ENCODE measurements at places on chromosomes 13 and 19.

DNA sequence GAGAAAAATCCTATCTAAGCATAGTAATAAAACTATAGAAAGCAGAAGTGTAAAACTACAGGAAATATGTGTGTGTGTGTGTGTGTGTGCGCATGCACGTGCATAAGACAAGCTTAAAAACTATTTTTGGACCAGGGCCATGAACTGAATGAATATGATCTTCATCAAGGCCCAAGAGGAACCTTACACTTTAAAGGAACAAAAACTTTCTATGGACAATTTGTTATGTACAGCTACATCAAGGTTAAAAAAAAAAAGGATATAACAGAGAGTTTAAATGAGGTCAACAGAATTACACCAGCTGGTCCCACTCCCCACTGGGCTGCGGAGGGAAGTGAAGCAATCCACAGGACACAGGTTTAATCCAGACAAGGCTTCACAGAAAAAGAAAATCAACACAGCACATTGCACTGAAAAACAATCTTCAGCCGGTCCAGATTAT, 151.1 kb downstream of the LHFPL6 start:
- no peak for DNase-seq

GRCh38 chr13:79382545-79383275, 23.3 kb downstream of the RBM26 start:
- no peak for DNase-seq

GRCh38 chr19:17830567-17831418, 9.5 kb upstream of the INSL3 start:
- peak; percentile 71 for DNase-seq

DNA sequence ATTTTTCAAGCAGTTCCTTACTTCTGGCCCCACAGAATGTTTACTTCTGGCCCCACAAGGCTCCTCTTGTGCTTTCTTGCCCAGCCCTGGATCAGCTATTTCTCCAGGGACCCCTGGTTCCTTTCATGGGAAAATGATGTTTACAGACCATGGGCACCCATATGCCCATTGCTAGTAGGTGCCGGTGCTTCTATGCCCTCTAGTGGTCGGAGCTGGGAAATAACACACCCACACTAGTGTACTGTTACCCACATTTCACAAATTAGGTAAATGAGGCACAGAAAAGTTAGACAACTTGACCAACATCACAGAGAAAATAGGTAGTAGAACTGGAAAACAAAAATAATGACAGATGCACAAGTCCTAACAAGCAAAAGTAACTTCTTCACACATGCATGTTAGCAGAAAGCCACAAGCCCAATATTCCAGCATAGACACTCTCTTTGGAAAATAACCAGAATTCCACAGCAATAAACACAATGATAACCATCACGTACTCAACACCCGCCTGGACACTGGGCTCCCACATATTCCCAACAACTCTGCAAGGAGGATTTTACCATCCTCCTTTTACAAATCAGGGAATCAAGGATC, 1.3 kb upstream of the CEACAM6 start:
- DNase-seq = no peak

DNA sequence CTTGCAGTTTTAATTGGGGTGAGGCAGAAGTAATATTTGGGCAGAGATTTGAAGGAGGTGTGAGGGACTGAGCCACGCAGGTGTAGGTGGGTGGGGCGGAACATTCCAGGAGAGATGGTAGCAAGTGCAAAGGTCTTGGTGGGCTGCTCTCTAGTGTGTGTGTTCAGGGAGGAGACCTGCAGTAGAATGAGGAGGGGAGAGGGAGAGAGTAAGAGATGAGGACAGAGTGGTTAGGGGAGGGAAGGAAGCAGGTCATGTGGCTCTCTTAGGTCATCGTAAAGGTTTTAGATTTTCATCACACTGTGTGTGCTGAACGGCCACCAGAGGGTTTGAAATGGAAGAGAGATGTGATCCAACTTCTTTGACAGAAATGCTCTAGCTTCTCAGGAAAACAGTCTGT, 33.5 kb downstream of the WASF3 start:
- DNase-seq = no peak

All from nucleus accumbens (tissue), 56 donors.